ENCODE measurements at places on chromosomes 13 and 19. TPM values are rescaled to one million over a fixed set of nuclear protein-coding genes. Genes with fewer than 3 reads are reported as not detected.
A peak's percentile ranks its signal among the peaks of the same experiment; 100 is the strongest.

Gene ILF3
- 659 TPM for total RNA-seq

Gene RAB20
- total RNA-seq, result 18.6 TPM

Gene SHANK1
- 3.9 TPM for total RNA-seq

Gene ZNF296
- total RNA-seq, result 13.4 TPM

- no peaks in the 10 kb centered on the region for H3K36me3 ChIP-seq
- H3K4me3 ChIP-seq, result no peak overlapping the region
- H3K27ac ChIP-seq, result peak overlapping the region; percentile 36
- H3K4me1 ChIP-seq, result peaks cover 8% of the 10 kb centered on the region
- no peaks in the 10 kb centered on the region for H3K27me3 ChIP-seq
- DNase-seq, result no peak
Observed at GRCh38 chr13:60150538-60150937, 13.2 kb downstream of the DIAPH3 start.

DNA sequence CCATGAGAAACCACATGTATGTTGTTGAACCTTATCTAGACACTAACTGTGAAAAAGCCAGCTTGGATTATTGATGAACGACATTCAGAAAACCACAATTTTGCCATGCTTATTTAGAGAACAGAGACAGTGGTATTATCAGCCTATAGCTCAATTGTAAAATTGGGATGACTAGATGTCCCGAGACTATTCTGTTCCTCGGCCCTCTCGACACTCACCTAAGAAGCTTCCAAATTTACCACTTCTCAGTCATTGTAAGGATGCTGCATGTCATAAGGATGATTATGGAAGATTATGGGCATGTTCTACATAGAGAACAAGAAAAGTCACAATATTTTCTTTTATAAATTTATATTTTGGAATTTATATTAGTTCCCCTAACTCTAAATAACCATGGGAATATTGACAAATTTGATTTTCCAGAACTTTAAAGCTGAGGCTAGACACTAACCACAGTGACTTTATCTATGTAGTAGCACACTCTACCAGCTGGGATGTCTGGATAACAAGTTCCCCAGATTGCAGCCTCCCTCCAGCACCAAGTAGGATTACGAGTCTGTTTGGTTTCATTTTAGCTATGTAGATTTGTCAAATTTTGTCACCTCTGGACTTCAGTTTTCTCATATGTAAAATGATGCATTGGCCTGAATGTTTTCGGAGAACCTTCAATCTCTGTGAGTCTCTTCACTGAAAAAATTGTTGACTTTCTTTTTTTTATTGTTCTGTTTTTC, 513.6 kb downstream of the IRS2 start:
- peaks cover 63% of the 10 kb centered on the region for H3K4me1 ChIP-seq
- no peak for DNase-seq
- no peak overlapping the region for H3K4me3 ChIP-seq
- no peaks in the 10 kb centered on the region for H3K27me3 ChIP-seq

DNA sequence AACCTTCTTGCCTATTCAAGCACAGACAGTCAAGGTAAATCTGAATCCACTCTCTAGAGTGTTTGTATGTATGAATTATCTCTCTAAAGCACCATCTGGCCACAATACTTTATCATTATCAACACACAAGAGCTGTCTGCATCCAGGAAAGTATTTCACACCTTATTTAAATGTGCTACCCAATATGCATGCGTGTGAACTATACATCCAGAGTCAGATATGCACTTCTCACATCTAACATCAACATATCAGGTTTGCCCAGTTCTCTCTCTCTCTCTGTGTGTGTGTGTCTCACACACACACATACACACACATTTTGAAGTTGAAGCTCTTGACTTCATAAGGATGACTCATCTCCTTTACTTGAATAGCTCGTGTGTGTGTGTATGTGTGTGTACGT, 697.5 kb upstream of the PCDH20 start:
- H3K27me3 ChIP-seq, result no peaks in the 10 kb centered on the region
- no peaks in the 10 kb centered on the region for H3K36me3 ChIP-seq
- no peak for DNase-seq

- no peak overlapping the region for H3K4me3 ChIP-seq
- peaks cover 12% of the 10 kb centered on the region for H3K36me3 ChIP-seq
- peaks cover 5% of the 10 kb centered on the region for H3K4me1 ChIP-seq
- H3K27me3 ChIP-seq, result no peaks in the 10 kb centered on the region
- no peak for DNase-seq
- no peak overlapping the region for H3K27ac ChIP-seq
Observed at GRCh38 chr19:869245-870177, 10.0 kb downstream of the CFD start.

Data from WTC11 (cell line).